ENCODE measurements at places on chromosomes 4 and X.

- DNase-seq = no peak
These were observed 4.4 kb downstream of the OTUD6A start for GRCh38 chrX:70066646-70067045.

- no peak for DNase-seq
These were observed 691 bp upstream of the USP46 start for GRCh38 chr4:52659722-52660261.

DNA sequence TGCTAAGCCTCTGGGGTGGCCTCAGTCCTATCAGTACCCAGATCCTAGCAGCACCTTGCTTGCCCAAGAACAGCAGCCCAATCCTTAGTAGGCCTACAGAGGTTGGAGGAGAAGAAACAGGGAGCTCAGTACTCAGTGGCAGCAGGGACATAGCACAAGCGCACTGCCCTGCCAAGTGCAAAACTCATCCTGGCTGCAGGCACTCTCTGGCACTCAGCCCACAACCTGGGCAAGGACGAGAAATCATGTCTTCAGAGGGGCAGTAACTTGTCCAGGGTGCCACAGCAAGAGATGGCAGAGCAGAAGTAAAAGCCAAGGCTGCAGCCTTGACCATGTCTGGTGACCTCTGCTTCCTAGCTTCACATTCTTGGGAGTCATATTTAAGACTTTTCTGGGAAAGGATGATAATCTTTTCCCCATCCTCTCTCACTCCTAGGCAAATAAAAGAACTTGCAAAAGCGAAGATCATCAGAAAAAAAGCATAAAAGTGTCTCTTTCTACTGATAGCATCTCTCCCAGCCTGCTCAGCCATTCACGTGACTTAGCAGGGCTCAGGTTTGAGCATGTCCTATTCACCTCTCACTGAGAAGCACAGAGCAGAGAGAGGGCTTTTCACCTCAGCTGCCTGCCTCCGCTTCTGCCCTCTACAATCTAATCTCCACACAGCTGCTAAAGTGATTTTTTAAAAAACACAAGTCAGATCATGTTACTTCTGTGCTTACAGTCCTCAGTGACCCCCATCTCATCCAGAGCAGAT is 37.2 kb upstream of the MAGEA4 start:
- no peak for DNase-seq

- DNase-seq = no peak
These were observed 153.4 kb upstream of the ARSJ start for GRCh38 chr4:114132830-114133229.

- no peak for DNase-seq
These were observed 2.8 kb downstream of the GK start for GRCh38 chrX:30655991-30656390.

DNA sequence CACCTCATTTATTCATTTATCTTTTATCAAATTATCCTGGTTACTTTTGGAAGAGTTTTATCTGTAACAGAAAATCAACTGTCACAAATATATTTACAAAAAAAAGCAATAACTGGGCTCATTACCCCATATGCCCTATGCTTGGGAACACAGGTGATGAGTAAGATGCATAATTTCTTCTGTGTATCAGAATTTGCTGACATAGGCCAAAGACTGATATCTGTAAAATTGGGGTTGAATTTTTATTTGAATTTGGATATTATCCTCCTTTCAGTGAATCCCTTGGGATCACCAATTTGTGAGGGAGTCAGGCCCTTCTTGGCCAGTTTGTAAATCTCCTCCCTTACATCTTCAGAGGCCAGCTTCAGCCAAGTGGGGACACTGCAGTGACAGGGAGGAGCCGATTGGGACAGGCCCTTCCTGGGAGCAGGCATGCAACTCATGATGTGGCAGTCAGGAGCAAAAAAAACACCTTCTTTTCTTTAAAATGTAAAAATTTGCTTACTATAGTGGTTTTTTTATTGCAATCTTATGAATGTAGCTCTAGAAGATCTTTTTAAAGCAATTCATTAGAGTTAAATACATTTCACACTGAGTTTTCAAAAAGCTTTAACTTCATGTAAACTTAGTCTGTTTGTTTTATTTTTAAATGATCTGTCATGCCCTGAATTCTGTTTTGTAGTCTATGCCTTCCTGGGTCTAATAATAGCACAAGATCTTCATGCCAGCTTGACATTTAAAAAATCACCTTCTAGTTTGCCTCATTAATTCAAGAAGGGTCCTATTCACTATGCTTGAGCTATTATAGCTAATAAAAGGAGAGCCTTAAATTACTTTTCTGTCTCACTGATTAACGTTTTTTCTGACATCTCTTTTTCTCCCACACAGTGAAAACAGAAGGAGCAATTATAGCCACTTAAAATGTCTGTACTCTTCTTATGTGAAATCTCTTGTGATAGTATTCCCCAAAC is 136.6 kb upstream of the SPRY1 start:
- no peak for DNase-seq

DNA sequence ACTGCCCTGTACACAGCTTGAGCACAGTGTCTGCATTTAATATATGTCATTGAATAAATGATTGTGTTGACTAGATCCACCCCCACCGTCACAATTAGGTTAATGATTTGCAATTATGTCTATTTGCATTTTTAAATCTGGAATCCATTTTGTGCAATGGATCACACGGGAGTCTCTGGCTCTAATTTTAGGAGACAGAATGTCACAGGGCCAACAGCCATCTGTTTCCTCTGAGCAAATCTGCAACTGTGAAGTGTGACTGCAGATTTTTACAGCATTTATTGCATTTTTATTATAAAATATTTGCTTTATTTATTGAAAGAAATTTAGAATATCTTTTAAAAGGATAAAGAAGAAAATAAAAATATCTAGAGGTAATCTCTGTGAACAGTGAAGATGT is 316.8 kb downstream of the HS3ST1 start:
- no peak for DNase-seq

GRCh38 chr4:62262676-62263075 is 1062.5 kb downstream of the ADGRL3 start:
- no peak for DNase-seq

DNA sequence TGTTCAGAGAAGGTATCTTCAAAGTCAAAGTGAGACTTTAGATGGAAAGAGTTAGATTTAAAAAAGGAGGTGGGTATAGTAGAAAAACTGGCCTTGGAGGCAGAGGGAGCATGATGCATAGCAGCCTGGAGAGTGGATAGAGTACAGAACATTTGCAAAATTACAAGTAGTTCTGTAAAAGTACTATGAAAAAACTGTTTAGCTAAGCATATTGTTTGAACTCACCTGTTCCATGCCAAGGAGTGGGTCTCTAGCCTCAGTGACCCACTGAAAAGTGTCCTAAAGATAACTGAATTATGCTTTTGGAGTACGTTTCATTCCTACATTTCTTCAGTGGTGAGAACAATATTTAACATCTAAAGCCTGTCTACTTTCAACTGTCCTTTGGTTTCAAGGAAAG is 218.9 kb downstream of the NAP1L3 start:
- no peak for DNase-seq

DNA sequence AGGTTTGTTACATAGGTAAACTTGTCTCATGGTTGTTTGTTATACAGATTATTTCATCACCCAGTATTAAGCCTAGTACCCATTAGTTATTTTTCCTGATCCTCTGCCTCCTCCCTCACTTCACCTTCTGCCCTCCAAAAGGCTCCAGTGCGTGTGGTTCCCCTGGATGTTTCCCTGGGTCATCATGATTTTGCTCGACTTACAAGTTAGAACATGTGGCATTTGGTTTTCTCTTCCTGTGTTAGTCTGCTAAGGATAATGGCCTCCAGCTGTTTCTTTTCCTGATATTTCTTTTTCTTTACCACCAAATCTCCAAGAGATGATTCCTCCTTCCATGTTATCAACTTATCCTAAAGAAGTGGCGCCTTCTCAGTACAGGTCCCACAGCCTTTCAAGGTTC is 543.1 kb upstream of the ADGRL3 start:
- no peak for DNase-seq

DNA sequence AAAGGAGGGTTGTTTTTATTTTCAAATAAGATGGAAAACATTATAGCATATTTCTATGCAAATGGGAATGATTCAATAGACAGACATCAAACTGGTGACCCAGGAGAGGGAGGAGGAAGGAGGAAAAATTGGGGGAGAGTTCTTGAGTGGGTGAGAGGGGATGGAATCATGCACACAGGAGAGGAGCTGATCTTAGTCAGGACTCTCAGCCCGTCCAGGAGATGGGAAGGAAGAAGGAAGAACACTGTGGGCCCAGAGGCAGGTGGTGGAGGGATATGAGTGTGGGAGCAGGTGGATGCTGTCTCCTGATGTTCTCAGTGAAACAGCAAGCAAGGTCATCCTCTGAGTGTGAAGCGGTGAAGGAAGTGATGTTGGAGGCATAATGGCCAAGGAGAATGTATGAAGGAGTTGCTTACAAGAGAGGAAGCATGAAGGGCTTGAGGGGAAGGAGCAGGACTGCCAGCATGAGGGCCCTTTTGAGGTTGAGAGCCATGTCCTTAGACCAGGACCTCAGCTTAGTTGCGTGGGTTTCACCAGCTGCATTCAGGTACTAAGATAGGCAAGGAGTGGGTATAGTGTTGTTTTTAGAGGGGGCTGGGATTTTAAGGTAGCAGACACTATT is 161.7 kb upstream of the NAP1L5 start:
- no peak for DNase-seq

DNA sequence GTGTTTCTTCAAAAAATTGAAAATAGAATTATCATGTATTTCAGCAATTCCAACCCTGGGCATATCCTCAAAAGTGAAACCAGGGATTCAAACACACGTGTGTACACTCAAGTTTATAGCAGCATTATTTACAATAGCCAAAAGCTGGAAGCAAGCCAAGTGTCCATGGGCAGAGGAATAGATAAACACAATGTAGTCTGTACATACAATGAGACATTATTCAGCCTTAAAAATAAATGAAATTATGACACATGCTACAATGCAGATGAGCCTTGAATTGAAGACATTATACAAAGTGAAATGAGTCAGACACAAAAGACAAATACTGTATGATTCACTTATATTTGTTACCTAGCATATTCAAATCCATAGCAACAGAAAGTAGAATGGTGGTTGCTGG is 853.4 kb downstream of the STIM2 start:
- no peak for DNase-seq

DNA sequence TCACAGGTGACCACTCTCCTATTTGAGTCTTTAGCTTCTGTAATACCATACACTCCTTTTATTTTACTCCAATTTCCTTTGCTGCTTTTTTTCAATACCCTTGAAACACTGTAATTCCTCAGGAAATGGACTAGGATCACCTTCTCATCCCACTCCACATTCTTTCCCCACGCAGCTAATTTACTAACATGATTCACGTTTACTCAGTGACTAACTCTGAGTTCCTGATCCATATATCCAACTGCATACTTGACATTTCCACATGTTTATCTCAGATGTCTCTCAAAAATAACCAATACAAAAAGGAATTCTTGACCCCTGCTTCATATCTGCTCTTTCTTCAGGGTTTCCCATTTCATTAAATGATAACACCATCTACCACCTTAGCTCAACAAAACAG is 19.9 kb downstream of the RPS6KA6 start:
- DNase-seq = no peak

GRCh38 chr4:37440501-37440900 is 196.0 kb downstream of the NWD2 start:
- DNase-seq = no peak

GRCh38 chr4:129246910-129247461 is 151.0 kb downstream of the C4orf33 start:
- no peak for DNase-seq

DNA sequence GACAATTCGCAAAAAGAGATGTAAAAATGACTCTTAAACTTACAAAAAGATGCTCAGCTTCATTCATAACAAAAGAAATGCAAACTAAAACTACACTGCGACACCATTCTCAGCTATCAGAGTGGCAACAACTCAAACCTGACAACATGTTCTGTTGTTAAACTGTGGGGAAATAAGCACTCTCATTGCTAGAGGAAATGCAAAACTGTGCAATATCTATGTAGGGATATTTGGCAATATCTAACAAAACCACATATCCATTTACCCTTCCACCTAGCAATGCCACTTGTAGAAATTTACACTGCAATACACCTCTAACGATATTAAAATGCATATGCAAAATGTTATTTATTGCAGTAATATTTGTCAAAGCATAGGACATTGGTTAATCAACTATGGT is 78.3 kb upstream of the EGFL6 start:
- DNase-seq = no peak

- no peak for DNase-seq
These were observed 1461.7 kb downstream of the ADGRL3 start for GRCh38 chr4:62661821-62662220.

- DNase-seq = no peak
These were observed 633.5 kb downstream of the RAPGEF2 start for GRCh38 chr4:159736411-159736810.

DNA sequence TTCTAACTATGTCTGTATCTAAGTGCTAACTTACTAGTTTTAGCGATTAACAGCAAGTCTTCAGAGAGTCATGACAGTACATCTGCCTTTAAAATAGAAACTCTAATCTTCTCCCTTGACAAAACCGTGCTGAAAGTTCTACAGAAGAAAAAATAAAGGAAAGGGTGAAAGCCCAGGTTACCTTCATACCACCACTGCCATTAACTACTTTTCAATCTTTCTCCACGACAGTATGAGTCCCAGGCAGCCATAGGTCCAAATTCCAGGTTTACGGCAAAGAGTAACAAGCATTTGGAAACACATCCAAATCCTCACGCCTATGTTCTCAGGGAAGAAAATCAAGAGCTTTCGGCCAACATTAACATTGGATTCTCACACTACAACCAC is 12.4 kb upstream of the ZCCHC13 start:
- DNase-seq = no peak

GRCh38 chrX:136967966-136968365 is 65.8 kb downstream of the GPR101 start:
- no peak for DNase-seq

GRCh38 chrX:85243761-85244449 is at the start of the genes SATL1 and ZNF711:
TSS of gene SATL1 (minus strand) at chrX:85243779. CDS start at chrX:85108968, 134,811 bp downstream.
TSS of gene ZNF711 (plus strand) at chrX:85243991. CDS start at chrX:85247573, 3,582 bp downstream.
- peak; percentile 13 for DNase-seq

DNA sequence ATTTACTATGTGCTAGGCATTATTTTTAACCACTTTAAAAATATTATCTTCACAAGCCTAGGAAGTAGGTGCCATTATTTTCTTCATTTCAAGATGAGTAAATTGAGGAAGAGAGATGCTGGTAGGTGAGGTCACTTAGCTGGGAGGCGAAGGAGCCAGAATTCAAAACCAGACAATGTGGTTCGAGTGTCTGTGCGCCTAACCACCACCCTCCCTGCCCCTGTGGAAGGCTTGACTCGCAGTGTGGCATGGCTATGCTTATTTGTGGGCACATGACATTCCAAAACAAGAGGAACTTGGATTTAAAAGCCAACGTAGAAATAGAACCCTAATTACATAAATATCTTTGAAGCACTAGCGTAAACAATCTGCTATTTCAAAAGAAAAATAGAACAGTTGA is 226.6 kb upstream of the PITX2 start:
- DNase-seq = no peak

DNA sequence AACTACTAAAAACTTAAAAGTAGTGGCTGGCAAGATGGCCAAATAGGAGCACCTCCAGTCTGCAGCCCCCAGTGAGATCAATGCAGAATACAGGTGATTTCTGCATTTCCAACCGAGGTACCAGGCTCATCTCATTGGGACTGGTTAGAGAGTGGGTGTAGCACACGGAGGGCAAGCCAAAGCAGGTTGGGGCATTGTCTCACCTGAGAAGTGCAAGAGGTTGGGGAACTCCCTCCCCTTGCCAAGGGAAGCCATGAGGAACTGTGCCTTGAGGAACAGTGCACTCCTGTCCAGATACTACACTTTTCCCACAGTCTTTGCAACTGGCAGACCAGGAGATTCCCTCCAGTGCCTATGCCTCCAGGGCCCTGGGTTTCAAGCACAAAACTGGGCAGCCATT is 311.1 kb downstream of the PAPSS1 start:
- DNase-seq = no peak

GRCh38 chr4:166460769-166461550 is 587.9 kb downstream of the TLL1 start:
- no peak for DNase-seq

GRCh38 chr4:6972375-6972650 is 62.7 kb downstream of the TBC1D14 start:
- no peak for DNase-seq

Data from HCT116 (cell line).